CD4-positive, alpha-beta T cell treated with Interleukin-15 for 4 hours (primary cell): ENCODE measurements at places on chromosomes 12 and 14.

DNA sequence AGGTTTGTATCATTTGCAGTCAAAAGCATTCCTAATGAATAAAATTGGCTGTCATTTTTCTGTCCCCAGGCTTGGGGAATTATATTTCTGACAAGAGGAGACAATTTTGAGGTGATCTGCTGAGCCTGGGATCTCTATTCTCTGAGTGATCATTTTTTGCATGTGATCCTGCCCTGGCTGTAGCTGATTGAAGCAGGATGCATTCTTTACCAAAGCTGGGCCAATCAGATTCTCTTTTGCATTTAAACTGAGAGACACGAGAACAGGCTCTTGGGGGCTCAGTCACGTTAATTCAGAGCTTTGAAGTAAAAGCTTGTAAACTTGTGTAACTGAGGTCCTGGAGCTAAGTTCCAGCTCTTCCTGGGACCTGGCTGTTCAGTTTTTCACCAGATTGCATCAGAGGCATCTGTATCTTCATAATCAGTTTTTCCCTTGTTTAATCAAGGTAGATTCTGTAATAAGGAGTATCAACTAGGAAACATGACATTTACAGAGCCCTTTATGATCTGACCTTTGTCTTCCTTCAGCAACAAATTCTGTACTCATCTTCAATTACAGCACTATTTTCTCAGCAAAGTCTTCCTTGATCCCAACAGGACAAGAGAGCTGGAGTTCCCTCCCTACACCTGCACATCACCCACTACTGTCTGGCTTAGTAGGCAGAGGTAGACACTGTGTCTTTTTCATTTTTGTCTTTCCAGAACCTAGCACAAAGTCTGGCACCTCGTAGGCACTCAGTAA is 35.0 kb upstream of the MANSC4 start:
- no peak for DNase-seq

DNA sequence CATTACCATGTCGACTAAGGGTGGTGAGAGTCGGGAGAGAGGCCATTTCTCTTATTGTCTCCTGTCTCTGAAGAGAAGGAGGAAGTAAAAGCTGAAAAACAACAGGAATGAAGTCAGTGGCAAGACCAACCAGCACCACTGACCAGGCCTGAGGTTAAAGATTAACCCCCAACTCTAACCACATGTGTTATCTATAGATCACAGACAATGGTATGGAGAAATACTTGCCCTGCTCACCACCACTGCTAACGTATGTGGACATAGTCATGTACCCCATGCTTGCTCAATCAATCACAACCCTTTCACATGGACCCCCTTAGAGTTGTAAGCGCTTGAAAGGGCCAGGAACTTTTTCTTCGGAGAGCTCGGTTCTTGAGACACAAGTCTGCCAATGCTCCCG is 690.9 kb upstream of the LMO3 start:
- DNase-seq: no peak

GRCh38 chr12:100528471-100529127 is 44.9 kb upstream of the GAS2L3 start:
- DNase-seq: no peak

DNA sequence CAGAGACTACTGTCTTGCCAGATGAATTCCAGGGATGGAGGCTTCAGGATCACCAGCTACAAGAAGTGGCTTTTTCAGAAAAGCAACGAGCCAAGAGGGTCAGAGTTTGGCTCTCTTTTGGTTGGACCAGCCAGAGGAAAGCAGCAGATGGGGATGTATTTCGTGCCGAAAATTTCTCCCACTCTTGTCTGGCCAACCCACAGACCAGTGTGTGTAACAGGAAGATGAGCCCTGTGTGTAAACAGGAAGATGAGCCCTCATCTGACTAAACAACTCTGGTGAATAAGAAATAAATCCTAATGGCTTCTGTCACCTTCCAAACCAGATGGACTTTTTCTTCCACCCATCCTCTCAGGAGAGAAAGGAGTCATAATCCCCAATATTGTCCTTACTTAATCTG is 13.1 kb downstream of the GPR68 start:
- no peak for DNase-seq

GRCh38 chr14:65926504-65926903 is 514.0 kb downstream of the FUT8 start:
- no peak for DNase-seq

- no peak for DNase-seq
These were observed 93.9 kb downstream of the FGD4 start for GRCh38 chr12:32493282-32493681.

DNA sequence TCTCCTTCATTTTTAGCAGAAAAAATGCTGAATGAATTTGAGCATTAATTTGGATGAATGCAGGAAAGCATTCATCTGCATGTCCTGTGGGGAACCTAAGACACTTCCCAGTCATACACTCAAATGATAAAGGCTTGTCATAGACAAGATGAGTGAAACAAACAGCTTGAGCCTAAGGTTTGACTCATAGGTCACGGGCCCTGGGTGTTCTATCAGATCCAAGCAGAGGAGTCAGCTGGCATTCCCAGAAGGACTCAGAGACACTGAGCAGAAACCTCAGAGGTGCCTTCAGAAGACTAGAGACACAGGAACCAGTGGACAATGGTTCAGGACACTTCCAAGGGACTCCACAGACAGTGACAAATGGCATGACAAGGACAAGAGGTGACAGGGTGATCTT is 183.9 kb downstream of the NTF3 start:
- no peak for DNase-seq

DNA sequence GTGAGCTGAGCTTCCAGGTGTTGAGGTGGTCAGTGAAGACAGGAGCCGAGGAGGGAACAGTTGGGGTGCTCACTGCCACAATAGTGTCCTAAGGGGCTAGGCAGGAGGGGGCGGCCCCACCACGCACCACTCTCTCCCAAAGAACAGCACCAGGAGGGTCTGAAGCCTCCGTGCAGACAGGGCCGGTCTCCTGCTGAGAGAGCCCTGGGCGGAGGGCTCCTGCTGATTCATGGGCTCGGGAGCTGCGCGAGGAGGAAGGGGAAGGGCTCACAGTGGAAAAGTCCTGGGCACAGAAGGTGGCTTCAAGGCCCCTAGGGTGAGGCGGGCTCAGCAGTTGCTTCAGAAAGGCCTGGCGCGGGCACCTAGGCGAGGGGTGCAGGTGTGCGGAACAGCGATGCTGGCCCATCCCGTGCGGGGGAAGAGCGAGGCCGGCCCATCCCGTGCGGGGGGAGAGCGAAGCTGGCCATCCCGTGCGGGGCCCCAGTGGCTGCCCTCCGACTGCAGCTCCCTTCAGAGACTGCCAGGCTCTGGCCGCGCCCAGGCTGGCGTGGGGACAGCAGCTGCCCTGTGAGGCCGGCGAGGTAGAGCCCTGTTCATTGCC is 176.7 kb downstream of the ADGRD1 start:
- DNase-seq: no peak

GRCh38 chr12:76670776-76671175 is 93.1 kb upstream of the ZDHHC17 start:
- no peak for DNase-seq

DNA sequence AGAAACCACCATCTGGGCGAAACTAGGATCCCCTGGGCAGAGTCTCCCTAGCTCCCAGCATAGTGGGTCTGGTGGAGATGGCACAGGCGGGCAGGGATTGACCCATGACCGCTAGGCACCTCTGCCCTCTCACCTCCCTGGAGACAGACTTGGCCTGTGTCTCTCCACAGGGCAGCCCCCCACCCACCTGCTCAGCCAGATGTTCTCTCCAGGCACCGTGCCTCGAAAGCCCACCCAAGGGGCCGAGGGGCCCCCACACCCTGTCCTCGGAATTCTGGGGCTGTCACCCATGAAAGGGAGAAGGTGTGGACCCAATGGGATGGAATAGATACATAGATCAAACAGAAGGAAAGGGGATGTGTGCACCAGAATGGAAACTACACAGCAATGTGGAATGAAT is 229.1 kb upstream of the RTL1 start:
- no peak for DNase-seq

DNA sequence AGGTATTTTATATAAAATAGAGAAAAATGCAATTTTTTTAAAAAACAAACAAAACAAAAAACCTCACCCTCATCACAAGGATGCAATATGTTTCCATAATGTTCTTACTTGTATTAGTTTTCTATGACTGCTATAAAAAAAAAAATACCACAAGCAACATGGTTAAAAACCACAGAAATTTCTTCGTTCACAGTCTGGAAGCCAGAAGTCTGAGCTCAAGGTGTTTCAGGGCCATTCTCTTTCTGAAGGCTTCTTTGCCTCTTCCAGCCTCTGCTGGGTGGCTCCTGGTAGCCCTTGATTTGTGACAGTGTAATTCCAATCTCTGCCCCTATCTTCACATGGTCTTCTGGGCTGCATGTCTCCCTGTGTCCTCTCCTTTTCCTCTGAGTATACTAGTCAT is 21.5 kb upstream of the SSTR1 start:
- no peak for DNase-seq

GRCh38 chr14:51419685-51420084 is 179.6 kb downstream of the TMX1 start:
- peak; percentile 20 for DNase-seq

- DNase-seq: no peak
These were observed 178.9 kb upstream of the FKBP4 start for GRCh38 chr12:2615665-2616402.

DNA sequence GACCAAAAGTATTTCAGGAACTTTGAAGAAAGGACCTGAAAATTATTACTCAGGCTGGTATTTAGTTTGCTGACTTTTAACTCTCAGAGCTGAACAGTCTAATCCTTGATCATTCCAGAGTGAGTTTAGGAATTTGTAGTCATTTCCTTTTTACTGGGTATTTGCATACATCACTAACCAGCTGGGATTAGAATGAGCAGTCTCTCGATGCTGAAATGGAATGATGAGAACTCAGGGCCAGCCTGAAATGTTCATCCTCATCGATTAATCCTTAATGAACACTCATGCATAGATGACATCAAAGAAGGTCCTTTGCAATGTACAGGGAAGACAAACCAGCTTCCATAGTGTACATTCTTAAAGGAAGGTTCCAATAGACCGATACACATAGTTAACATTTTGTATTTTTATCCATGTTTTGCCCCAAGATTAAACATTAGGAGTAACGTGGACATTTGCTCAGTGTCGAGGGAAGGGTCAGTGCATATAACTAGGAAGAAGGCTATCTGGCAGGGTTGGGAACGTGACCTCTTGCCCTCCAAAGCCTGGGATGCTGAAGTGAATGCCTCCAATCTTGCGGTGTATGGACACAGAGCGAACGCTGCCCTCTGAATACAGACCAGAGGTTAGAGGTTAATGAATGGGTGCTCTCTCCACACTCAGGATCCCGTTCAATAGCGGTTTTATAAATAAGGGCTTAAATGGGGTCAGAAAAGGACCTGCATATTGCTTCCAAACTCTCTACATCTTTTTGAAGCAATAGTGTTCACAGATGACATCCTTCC is 14.5 kb downstream of the FBXL14 start:
- no peak for DNase-seq

GRCh38 chr12:120988234-120988633 is 9.9 kb downstream of the HNF1A start:
- no peak for DNase-seq

DNA sequence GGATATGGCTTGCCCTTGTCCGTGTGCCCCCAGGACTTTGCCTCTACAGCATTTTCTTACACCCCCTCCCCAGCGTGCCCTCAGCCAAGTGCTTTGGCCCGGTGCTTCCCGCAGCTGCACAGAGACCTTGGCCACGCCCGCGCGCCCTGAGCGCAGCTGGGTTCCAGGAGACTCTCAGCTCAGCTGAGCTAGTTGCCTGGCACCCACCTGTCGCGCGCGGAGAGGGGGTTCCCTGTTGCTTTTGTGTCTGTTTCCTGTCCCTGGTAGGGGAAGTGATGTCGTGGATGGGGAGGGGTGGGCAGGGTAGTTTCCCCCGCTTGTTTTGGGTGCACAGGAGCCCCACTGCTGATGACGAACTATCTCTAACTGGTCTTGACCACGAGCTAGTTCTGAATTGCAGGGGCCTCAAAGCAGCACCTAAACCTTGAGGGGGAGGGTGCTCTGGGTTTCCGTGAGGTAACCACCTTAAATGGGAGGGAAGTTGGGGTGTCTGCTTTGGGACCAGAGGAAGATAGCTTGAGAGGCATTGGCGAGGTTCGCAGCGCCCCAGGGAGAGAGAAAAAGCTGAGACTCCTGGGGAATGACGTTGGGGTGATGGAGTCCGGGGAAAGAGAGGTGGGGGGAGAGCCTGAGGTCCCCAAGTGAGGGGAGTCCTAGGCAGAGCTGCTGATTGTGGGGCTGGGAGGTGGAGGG is 1.5 kb downstream of the DIO3 start:
- no peak for DNase-seq

DNA sequence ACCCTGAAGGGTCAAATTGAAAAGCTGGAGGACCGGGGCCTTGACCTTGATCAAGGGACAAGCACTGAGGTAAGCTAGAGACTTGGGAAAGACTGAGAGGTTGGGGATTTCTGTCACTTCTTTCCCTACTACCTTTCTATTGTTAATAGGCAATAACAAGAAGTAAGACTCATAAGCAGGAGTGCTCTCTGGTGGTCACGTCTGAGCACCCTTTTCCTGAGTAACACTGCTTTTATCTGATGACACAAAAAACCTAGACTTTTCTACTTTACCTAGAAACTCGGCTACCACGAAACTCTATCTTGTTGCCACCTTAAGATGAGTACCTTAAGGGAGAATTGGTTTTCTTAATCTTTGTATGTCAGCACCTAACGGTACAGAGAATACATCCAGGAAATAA is 35.5 kb upstream of the PPFIBP1 start:
- DNase-seq: no peak

DNA sequence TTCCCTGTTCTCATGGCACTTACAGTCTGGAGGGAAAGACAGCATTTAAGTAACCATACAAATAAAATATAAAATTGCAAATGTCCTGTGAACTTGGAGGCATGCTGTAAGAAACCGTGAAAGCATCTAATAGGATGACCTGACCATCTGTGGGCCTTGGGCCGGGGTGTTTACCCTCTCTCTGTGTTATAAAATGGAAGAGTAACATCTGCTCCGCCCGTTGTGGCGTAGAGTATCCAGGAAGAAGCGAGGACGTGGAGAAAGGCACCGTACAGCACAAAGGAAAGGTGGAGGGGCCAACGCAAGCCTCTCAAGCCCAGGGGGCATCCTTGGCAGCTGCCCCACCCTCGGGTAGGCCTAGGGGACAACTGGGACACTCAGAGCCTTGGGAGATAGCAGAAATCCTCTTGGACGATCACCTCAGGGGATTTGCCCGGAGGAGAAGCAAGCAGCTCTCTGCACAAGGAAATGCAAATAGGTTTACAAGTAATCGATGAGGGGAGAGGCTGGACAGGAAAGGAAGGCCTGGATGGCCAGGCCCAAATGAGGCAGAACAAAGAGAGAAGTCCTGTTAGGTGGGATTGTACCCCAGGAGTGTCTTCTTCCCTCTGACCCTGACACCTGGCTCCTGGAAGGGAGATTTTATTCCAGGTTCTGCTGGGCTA is 26.2 kb downstream of the VSX2 start:
- no peak for DNase-seq

GRCh38 chr12:16358878-16359277 is 11.4 kb downstream of the MGST1 start:
- DNase-seq: no peak

GRCh38 chr12:74983917-74984316 is 225.7 kb downstream of the KCNC2 start:
- DNase-seq: no peak

- DNase-seq: no peak
These were observed 191.5 kb upstream of the PRKD1 start for GRCh38 chr14:30118992-30119640.
